Stimulated activated CD4-positive, alpha-beta T cell treated with anti-CD3 and anti-CD28 coated beads, Interleukin-1b, Interleukin-23, amount 100 ng/mL, for 48 hours (primary cell): ENCODE measurements at places on chromosomes 7 and 10.

DNA sequence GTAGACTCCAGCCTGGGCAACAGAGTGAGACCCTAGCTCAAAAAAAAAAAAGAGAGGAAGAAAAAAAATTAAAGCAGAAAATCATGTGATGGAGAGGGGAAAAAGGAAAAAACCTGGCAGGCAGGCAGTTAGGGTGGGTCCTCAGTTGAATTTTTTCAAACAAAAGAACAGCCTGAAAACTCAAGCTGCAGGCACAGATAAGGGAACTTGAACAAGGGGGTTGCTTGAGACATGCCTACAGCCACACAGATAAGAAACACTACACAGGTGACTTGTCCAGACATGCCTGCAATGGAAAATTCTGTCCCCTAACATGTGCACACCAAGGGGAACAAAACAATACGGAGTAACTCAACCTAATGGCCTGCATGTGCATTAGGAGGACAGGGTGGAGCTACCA, 19.2 kb downstream of the VIM start:
- no peak for DNase-seq

GRCh38 chr10:9451211-9451773, 1396.8 kb downstream of the GATA3 start:
- no peak for DNase-seq

DNA sequence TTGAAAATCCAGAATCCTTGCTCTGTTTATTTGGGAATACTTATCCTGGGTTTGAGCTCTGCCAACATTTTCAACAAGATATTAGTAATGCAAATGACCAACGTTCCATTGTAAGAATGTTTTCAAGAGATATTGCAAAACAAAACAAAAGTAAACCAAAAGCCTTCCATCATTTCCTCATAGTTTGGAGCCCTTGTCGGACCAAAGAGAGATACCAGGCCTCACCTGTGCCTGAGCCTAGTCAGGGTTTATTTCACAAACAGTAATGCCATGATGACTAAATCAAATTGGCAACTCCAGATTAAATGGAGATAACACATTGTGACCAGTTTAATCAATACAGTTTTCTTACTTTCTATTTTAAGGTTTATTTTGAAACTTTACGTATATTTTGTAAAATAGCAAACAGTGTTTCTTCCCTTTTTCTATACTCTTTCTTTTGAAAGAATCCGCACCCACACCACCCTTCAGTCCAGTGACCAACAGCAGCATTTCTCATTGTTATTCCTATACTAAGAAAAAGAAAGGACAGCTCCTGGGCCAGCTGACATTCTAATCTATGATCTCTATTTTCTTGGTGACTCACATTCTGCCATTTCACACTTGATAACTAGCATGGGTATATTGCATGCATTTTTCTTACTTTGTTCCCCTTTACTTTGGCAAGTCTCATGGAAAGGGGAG, 168.5 kb upstream of the MEOX2 start:
- no peak for DNase-seq

DNA sequence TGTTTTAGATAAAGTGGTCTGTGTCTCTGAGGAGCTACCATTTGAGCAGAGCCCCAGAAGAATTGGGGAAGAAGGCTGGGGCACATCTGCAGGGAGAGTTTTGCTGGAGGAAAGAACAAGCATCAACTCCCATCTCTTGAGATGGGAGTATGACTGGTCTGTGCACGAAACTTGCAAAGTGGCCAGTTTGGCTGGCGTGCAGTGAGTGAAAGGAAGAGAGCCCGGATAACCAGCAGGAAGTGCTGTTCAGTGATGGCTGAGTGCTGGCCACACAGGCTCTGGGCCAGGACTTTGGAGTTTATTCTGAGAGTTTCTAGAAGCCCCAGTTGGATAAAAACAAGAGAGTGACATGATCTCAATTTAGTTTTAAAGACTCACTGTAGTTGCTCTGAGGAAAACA, 34.4 kb upstream of the SVIL start:
- DNase-seq: no peak

- DNase-seq: no peak
Observed at GRCh38 chr10:130403153-130404075, 267.2 kb downstream of the GLRX3 start.

DNA sequence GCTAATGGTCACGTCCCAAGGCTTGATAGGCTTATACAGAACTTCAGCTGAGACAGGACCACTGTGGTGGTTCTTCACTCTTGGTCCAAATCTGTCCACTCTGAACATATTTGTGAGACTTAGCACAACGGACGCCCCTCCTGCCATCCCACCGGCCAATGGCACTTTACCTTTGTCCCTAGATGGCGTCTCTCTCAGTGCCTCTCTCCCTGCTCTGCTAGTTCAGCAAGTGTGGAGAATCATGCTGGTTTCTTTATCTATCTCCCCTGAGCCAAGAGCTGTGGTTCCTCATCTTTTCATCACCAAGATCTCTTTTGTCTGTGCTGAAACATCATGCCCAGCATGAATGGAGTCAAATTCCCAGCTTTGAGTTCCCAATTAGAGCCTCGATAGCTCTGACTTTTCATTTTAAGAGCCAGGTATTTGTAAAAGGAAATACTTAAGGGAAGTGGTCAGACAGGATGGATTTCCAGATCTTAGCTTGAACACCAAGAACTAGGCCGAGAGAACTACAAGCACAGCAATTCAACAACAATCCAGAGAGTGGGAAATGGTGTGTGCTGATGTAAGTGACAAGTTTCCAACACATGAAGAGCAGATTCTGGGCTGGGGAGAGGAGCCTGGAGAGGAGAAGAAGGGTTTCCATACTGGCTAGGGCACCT, 69.5 kb downstream of the ZNF800 start:
- DNase-seq: no peak

DNA sequence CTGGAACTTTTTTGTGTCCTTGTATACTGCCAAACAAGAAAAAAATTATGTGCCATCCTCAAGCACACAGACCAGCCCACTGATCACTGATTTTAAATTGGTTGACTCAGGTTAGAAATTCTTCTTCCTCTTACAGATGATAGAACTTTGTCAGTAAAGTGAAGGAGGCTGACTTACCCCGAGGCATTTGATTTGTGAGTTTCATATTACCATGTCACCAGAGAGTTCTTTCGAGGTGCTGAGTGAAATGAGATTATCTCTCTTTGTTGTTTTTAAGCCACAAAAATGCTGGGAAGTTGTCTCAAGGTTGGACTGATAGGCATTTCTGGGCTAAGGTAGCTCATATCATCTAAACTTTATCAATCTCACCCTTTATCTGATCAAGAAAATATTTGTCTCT, 78.8 kb upstream of the FAM180A start:
- DNase-seq: no peak

- no peak for DNase-seq
Observed at GRCh38 chr10:123562811-123563580, 103.2 kb upstream of the GPR26 start.

DNA sequence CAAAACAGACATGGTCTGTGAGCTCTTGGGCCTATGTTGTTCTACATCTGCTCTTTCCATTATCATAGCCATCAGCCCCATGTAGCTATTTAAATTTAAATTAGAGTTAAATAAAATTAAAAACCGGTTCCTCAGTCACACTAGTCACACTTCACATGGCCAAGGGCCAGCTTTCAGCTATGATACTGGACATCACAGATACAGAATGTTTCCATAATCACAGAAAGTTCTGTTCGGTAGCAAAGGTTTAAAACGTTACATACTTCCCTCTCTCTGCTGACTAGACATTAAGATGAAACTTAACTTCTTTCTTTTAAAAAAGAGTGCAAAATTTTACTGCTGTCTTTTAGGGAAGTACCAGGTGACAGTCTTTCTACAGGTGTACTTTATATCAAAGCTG, 43.0 kb downstream of the SRPK2 start:
- DNase-seq: no peak

DNA sequence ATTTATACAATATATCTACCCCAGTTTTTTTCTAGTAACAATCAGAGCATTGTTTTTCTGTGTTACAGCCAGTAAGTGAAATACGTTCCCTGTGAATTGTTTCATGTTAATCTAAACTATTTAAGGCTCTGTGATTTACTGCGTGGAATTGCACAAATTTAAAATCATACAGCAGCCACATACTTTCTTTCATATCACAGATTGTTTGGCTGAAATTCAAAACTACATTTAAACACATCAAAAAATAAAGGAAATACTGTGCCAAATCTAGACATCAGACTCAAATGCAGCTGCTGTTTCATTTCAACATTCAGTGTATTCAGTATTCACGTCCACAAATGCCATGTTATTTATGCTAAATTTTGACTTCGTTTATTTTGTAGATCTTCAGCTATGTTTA, 242.6 kb upstream of the HGF start:
- no peak for DNase-seq

DNA sequence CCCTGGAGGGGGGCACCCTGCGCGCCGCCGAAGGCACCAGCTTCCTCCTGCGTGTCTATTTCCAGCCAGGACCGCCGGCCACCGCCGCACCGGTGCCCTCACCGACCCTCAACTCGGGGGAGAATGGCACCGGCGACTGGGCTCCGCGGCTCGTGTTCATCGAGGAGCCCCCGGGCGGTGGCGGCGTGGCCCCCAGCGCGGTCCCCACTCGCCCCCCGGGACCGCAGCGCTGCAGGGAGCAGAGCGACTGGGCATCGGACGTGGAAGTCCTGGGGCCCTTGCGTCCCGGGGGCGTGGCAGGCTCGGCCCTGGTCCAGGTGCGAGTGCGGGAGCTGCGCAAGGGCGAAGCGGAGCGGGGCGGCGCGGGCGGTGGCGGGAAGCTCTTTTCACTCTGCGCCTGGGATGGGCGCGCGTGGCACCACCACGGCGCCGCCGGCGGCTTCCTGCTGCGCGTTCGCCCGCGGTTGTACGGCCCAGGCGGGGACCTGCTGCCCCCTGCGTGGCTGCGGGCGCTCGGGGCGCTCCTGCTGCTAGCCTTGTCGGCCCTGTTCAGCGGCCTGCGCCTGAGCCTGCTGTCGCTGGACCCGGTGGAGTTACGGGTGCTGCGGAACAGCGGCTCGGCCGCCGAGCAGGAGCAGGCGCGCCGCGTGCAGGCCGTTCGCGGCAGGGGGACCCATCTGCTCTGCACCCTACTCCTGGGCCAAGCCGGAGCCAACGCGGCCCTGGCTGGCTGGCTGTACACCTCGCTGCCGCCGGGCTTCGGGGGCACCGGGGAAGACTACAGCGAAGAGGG, 594 bp downstream of the CNNM1 start:
- DNase-seq: peak; percentile 9

GRCh38 chr10:46106410-46107255, 60.6 kb upstream of the MSMB start:
- peak; percentile 47 for DNase-seq

DNA sequence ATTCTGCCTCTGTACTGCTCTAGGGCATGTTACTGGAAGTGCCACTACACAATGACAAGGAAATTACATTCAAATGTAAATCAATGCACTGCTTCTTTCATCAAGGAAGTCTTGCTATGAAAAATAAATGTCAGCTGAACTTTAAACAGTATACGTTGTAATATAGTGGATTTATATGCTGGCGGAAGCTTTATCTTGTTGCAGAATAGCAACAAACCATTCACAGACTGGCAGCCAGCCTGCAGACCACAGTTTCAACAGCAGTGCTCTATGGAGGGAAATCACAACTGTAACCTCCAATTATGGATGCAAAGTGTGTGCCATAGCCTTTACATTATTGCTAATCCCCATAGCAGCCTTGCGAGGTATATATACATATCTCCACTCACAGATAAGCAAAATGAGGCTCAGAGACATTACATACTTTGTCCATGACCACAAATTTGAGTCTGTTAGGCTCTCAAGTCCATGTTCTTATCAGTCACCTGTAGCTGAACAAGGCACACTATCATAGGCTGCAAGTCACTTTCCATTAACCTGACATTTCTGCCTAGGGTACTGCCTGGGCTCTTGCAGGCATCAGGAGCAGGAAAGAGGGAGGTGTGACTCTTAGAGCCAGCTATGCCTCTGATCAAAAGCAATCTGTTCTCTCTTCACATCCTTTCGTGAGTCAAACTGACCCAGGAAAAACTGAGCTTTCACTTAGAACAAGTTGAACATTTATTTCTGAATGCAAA, 22.6 kb downstream of the COL28A1 start:
- DNase-seq: no peak

DNA sequence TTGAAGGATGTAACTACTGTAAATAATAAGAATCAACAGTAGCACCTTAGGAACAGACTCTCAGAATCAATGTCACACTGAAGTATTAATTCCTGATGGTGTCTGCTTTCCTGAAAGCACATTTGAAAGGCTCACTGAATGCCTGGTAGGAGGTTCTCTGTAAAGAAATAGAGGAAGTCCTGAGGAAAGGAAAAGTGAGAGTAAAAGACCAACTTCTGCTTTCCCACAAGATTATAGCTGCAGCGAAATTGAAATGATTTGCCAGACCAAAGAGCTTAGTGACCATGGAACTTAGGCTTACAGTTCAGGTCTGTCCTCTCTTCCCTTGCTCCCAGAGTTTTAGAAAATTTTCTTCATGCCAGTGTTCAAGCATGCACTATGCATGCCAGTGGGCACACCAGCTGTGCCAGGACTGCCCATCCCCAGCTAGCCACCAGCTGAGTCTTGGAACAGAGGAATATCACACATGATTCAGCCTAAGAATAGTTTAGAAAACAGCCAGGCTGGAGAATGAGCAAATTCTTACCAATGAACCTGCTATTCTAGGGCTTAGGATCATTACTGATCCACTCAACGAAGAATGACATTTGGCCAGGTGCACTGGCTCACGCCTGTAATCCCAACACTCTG, 123.2 kb downstream of the HERPUD2 start:
- no peak for DNase-seq

DNA sequence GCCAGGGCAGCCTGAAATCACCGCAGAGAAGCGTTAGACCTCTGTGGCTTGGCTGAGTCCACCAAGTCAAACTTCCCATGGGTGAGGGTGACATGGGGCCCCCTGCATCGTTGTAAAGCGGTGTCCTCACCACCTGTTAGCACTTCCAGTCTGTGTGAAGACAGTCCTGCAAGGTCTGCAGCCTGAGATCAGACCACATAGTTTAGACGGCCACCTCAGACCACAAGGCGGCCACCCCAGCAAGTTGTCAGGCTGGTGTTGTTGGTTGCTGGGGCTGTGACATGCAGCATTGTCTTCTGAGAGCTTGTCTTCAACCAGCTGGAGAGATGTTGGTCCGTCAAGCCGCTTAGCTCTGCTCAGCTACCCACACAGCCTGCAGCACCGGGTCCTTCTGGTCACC, 44.1 kb upstream of the TARP start:
- DNase-seq: no peak

- no peak for DNase-seq
Observed at GRCh38 chr10:588246-589165, 101.0 kb downstream of the DIP2C start.
